ENCODE measurements at places on chromosomes 11 and 22.

DNA sequence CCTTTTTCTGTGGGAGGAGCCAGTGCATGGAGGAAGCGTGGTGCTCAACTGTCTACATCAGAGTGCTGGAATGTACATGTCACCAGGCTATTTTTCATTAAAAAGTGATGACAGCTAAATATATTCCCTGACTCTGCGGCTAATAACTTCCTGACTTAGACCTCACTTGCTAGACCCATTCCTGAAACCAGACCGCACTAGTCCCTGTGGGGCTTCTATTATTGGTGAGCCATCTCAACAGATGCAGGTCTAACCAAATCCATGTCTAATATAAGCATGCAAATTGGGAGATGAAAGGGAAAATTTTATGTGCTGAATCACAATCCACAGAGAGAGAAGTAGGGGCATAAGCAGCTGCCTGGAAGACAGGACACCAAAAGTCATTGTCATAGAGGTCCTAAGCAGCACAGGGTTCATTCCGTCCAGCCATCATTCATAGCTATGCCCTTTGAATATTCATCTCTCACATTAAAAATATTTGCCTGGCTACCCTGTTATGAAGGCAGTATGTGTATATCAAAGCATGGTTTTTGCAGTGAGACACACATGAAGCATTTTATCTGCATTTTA lies 110.9 kb upstream of the BLID start:
- no peak for DNase-seq

DNA sequence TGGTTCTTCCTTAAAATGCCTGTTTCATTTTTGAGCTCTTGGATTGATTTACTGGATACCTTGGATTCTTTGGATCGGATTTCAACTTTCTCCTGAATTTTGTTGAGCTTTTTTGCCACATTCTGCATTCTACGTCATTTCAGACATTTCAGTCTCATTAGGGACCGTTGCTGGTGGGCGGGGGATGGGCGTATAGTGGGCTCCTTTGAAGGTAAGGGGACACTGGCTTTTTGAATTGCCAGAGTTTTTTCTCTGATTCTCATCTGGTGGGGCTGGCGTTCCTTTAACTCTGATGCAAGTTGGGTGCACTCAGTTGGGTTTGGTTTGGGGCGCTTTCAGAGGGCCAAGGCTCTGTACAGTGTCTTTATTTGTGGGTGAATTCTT lies 216.5 kb downstream of the DYNC2H1 start:
- DNase-seq = no peak

- DNase-seq = no peak
These were observed 52.2 kb upstream of the HMGXB4 start for GRCh38 chr22:35204807-35205775.

GRCh38 chr11:57545883-57546282 lies 8.5 kb downstream of the SMTNL1 start:
- no peak for DNase-seq

GRCh38 chr11:61910187-61911127 lies 6.9 kb downstream of the RAB3IL1 start:
- no peak for DNase-seq

DNA sequence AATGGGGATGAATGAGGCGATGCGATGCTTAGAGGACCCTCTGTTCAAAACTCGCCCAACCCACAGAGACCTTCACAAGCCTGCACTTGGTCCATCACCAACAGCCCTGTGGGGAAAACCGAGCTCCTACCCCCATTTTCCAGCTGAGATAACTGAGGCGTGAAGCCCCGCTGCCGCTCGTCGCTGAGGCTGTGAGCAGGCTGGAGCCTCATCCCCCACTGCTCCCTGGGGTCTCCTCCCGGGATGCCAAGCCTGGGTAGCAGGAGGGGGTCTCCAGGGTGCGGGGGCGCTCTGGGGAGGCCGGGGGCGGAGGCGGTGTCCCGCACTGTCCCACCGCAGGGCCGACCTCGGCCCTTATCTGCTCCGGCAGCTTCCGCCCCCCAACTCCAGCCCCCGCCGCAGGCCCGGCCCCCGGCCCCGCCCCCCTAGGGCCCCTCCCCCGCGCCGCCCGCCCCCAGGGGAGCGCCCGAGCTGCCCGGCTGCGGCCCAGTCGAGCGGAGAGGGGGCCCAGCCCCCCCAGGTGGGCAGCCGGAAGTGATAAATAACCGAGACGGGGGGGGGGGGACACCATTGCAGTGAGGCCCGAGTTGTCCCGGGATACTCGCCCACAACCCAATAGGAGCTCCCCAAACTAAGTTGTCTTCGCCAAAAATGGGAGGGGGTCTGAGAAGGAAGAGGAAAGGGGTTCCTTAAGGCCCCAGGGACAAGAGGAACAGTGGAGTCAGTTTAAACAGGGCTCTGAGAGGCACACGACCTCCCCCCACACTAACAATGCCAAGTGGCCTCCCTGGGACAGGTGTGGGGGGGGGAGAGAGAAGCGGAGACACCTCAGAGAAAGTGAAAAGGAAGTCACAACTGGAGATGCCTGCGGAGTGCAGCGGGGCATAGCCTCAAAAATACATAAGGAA lies 8.3 kb upstream of the SLC39A13 start:
- no peak for DNase-seq

DNA sequence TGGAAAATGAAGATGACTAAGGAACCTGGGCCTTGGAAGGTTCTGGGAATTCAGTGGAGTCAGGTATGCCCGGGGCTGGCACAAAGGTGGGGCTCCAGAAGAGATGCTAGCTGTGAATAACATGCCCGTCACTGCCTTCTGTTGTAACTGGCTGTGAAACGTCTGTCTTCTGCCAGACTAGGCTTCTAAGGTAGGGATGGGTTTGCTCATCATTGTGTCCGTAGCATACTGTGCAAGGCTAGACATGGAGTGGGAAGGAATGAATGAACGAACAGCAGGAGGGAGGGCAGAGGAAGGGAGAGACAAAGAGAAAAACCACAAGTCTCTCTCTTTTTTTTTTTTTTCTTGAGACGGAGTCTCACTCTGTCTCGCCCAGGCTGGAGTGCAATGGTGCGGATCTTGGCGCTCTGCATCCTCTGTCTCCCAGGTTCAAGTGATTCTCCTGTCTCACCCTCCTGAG lies 327.4 kb downstream of the MN1 start:
- no peak for DNase-seq

- no peak for DNase-seq
These were observed 557 bp downstream of the PACSIN2 start for GRCh38 chr22:43014316-43014868.

DNA sequence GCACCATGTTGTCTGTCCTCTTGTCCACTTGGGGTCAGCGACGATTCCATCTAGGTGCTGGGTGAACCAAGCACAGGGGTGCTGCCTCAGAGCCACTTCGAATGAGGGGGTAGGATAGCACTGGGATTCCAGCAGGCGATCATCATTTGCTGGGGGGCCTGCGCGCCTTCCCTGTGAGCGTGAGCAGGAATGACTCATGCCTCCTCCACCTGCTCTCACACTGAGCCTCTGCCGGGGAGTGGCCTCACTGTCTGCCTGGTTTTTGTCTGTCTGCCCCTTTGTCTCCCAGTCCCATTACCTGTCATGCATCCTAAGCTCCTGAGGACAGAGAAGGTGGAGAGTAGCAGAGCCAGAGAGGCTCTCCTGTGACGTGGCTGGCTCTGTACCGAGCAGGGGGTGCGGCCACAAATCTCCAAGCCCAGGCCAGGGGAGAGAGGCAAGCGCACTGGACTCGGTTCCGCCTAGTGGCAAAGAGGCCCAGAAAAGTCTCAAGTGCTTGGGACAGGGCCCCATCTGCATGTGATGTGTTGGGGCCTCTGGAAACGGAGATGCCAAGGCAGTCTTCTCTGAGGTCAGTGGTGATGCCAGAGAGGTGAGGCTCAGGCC lies 30.8 kb downstream of the RSPH14 start:
- no peak for DNase-seq

DNA sequence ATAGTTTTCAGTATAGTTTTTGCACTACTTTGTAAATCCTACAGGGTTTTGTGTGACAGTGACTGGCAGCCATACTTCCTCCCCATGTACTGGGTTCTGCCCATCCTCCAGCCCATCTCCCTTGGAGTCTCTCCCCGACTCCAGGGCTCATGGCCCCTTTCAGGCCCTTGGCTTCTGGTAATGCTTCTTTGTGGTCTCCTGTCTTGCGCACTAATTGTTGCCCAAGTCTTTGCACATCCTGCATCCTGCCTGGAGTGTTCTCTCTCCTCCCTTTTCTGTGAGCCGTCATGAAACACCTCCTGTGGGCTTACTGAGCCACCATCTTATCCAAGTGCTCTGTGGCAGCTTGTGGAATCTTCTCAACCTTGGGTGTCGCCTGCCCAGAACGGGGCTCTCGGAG lies 11.4 kb upstream of the KCNQ1OT1 start:
- DNase-seq = no peak

GRCh38 chr22:24304062-24304675 lies 33.5 kb downstream of the SPECC1L start:
- no peak for DNase-seq

- no peak for DNase-seq
These were observed 74.4 kb upstream of the PRR5 start for GRCh38 chr22:44627521-44628139.

GRCh38 chr11:7689239-7689638 lies 15.9 kb upstream of the CYB5R2 start:
- DNase-seq = no peak

DNA sequence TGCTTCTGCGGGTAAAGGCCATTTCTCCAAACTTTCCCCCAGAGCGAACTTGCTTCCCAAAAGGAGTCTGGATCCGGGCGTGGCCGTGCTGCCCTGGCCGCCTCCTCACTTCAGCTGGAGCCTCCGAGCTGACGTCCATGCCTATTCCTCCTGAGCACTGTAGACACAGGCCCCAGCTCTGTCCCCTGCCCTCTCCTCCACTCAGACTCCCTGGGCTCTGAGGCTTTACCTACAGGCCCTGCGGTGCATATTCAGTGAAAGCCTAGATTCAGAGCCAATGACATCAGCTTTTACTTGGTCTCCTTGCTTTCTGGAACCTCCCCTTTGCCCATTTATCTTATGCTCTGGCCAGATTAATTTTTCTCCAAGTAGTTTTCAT lies 9.7 kb downstream of the LRP5 start:
- DNase-seq = no peak

DNA sequence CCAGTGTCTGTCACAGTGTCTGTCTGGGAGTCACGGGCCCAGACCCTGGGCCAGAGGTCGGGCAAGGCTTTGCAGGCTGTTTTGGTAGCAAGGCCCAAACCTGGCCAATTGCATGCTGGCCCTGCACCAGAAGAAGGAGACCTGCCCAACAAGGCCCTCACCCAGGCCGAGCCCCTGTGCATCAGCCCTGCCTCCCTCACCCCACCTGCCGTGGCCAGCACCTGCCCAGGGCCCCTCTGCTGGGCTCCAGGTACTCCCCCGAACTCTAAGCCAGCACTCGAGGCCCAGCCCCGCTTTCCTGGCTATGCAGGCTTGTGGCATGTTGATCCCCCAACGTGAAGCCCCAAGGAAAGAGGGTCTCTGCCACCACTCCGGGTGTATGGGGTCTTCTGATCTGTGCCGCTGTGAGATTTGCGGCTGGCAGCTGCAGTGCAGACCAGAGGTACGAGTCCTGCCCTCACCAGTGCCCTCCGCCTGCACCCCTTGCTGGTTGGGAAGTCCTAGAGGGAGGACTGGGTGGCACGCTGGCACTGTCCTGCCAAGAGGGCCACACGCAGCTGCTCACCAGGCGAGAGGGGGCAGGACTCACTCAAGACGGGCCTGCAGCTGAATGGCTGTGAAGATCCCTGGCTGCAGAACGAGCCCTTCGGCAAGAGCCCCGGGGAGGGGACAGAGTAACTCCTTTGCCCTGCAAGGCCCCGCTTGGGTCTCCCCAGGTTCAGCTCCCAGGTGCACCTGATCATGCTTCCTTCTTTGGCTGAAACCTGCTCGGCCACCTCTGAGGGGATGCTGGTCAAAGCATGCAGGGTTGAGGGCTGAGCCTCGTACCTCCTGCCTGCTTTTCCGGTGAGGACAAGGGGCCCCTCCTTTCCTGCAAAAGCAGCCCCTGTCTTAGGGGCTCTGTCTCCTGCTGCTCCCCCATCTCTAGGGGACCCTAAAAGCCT lies 6.7 kb upstream of the SEPTIN5 start:
- DNase-seq = no peak

DNA sequence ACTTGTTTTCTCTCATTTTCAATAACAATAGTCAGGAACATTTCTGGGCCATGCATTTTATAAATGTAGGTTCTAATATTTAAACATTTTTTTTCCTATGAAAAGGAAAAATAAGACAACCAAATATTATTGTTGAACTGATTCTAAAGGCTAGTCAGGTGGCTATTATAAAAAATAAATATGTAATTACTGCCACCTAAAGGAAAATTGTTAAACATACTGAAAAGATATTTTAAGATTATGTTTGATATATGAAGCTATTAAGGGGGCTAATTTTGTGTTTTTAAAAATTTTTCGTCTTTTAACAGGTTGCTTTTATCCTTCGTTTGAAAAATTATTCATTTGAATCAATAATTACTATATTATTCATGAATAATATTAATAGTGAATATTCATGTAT lies 62.2 kb upstream of the FDX1 start:
- DNase-seq = no peak

- no peak for DNase-seq
These were observed 27.0 kb upstream of the IGSF9B start for GRCh38 chr11:133983660-133984316.

DNA sequence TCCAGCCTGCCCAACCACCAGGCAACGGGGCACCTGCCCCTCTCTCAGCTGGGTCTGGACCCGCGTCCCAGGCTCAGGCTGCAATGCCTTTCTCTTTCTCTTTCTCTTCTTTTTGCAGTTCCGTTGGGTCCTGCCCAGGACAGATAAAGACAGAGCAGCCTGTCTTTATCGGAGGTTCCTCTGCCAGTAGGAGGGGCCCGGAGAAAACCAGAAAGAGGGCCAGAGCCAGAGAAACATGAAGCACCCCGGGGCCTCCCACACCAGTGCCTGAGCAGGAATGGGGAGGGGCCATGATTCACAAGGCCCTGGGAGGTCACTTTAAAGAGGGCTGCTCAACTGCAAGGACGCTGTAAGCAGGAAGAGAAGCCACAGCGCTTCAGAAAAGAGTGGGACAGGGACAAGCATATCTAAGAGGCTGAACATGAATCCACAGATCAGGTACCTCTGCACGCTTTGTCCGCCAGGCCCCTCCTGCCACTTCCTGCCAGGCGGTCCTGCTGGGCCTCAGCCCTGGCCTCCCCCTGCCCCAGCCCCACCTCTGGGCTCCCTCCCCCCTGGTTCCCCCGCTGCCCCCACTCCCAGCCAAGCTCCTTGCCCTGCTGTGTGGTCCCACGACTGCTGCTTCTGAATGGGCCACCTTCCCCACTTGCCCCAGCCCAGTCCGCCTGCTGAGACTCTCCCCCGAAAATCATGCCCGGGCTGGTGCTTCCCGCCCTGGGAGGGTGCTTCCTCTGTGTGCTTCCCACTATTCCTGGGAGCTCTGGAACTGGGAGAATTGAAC lies at the start of gene APOBEC3C:
TSS of gene APOBEC3C (plus strand) at position 316 of the 781 bp plus-strand sequence. CDS start at position 422, 106 bp downstream.
- peak; percentile 55 for DNase-seq

- DNase-seq = peak; percentile 45
These were observed 11.5 kb downstream of the P2RX3 start for GRCh38 chr11:57349491-57350274.

Measured in stimulated activated CD4-positive, alpha-beta T cell treated with anti-CD3 and anti-CD28 coated beads, Interleukin-15, amount 100 ng/mL, for 1 hour (primary cell).